HAP-1 (cell line): ENCODE measurements at places on chromosomes 1 and 21.

- no peak for DNase-seq
These were observed 113.2 kb downstream of the PTGER3 start for GRCh38 chr1:70934194-70934961.

DNA sequence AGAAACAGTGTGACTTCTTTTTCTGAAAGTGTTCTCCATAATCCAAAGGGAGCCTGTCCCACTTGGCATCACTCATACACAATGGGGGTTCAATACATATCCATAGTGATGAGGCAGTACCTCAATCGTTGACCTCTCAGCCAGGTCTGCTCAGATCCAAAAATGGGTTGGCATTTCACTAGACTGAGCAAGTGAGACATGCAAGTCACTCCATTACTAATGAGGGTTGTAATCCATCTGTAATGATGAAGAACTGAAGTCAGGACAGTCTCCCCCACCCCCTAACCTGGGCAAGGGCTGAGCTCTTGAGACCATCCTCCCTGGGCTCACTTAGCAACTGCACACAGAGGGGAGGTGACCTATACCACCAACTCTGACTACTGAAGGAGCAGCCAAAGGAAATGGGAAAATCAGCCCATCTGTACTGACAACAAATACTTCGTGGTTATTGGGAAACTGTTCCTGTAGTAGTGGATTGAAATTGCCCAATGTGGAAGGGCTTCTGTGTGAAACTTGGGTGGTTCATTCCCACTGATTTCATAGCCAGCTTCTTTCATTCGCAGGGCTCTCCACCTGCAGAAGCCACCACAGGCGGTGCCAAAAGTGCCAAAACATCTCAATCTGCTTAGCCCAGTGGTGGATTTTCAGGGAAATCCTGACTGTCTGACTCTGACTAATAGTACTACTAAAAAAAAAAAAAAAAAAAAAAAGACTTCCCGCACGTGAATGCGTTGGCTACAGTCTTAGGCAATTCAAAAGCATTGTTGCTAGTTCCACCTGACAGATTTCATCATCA lies 5.0 kb downstream of the NGF start:
- no peak for DNase-seq

GRCh38 chr1:39646232-39647081 lies 7.0 kb upstream of the HEYL start:
- DNase-seq: no peak

DNA sequence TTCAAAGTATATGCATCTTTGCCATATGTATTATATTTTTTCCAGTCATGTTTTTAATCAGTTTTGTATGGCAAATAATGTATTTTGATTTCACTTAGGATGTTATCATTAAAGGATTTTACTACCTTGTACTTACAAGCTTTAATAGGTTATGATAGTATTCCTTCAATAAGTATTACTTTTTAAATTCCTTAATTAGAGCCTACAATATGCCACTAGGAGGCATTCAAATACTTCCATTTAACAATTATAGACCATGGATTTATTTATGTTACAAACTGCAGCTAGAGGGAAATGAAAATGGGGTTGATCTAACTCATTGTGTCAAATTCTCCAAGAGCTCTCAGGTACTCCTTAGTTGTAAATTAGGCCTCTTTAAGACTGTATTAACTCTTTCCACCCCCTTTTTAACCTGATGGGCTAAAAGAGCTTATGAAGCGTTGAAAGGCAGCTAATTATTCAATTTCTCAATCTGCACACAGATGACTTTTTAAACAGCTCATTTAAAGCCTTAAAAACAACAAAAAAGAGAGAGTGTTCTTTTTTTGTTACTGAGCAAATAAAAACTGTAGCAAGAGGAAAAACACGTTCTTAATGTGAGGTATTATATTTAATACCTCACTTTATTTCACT lies 156.2 kb downstream of the DENND1B start:
- DNase-seq: no peak

- peak; percentile 7 for DNase-seq
These were observed 66.8 kb downstream of the OBSCN start for GRCh38 chr1:228274452-228275178.
